Fibroblast of the aortic adventitia (primary cell): ENCODE measurements at places on chromosomes 3 and 15.

GRCh38 chr3:50322115-50322385, 495 bp downstream of the HYAL2 start:
- no peak for DNase-seq

- no peak for DNase-seq
Observed at GRCh38 chr3:65582012-65582717, 456.6 kb downstream of the MAGI1 start.

DNA sequence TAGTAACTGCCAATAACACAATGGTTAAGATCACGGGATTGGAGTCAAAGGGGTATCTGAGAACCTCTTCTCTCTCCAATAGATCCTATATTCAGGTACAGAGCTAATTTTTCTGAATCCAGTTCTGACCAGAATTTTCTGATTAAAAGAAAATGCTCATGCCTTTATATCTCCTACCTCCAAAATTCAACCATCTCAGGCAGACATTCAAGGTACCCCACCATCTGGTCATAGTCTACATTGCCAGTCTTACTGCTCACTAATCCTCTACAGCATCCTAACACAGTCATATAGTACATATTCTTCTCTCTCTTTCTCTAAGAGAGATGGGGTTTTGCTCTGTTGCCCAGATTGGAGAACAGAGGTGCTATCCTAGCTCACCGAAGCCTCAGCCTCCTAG, 59.1 kb downstream of the LSAMP start:
- no peak for DNase-seq

DNA sequence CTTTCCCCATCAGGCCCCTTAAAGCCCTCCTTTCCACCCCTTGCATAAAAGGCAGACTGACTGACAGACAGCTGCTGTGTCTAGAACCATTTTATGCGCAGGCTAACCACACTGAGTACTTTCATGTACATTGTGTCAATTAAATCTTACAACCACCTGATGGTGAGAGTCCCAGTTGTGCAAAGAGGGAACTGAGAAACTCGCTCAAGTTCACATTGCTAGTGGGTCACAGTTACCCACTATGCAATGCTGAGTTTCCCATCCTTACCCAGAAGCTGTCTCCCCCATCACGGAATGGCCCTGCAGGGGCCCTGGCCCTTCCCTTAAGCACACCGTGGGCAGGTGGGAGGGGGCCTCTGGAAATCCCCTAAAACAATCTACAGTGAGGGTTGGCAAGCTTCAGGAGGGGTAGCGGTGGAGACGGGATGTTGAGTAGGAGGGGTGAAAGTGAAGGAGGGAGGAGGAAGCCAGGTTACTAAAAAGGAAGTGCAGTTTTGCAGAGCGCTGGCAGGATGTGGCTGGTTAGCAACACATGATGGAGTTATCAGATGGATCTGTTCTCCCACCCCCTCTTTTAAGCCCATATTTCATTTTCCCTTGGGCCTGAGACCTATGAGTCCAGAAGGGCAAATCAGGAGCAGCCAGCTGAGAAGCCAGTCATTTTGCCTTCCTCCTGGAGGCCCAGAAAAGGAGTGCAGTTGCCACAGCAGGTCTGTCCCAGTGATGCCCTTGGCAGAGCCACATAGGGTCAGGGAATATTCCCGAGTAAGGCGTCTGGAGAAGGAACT, 30.0 kb downstream of the STARD5 start:
- DNase-seq, result no peak

GRCh38 chr15:78360958-78361718, 21.0 kb downstream of the CRABP1 start:
- no peak for DNase-seq

GRCh38 chr15:42356851-42357250, 2.5 kb upstream of the CAPN3 start:
- DNase-seq, result no peak

- DNase-seq, result no peak
Observed at GRCh38 chr3:193775421-193776077, 182.5 kb downstream of the OPA1 start.

DNA sequence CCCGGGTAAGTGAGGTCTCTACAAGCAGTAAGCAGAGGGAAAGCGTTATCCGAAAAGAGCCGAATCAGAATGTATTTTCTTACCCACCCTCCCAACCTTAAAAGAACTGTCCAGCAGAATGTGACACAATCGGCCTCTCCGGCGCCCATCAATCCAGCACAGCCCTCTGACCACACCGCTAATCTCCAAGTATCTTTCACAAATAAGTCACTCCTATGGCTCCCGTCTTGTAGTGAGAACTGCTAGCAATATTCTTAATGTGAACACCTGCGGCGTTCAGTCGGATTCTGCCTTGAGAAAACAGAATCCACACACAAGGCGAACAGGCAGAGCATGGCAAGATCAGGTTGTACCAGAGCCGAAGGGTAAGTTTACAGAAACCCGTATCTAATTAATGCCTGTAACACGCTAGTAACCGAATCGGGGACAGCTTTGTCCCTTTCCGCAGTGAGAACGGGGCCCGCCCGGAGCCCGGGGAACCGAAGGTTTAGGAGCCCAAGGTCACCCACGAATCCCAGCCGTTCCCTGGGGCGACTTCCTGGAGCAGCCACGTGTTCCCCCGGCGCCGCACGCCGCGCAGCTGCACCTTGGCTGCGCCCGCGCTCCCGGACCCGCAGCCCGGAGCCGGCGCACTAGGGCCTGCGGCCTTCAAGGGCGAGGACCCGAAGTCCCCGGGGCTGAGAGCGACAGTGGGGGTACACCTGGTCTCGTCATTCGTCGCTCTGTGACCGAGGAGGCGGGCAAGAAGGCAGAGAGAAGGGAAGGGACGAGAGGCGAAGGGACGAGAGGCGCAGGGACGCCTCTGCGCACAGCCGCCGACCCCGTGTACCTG, 672 bp downstream of the TFRC start:
- peak; percentile 35 for DNase-seq

- DNase-seq, result no peak
Observed at GRCh38 chr15:93158097-93158900, 69.3 kb upstream of the RGMA start.

DNA sequence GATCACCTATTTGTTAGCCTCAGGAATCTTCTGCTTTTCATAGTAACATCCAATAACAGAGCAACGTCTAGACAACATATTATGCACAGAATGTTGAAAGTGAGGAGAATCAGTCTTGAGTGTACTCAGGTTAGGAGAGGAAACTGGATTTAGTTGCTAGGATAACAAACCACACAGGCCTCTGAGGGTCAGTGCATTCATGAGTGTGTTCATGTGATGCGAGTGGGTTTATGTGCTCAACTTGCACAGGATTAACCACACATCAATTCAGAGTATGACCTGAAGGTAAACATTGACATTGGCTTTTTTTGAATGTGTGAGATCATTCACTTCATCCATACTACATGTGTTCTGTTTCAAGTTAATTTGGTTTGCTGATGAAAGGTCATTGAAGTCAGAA, 287.6 kb downstream of the DIPK2A start:
- no peak for DNase-seq

- DNase-seq, result no peak
Observed at GRCh38 chr3:68681766-68682165, 250.6 kb downstream of the TAFA4 start.

DNA sequence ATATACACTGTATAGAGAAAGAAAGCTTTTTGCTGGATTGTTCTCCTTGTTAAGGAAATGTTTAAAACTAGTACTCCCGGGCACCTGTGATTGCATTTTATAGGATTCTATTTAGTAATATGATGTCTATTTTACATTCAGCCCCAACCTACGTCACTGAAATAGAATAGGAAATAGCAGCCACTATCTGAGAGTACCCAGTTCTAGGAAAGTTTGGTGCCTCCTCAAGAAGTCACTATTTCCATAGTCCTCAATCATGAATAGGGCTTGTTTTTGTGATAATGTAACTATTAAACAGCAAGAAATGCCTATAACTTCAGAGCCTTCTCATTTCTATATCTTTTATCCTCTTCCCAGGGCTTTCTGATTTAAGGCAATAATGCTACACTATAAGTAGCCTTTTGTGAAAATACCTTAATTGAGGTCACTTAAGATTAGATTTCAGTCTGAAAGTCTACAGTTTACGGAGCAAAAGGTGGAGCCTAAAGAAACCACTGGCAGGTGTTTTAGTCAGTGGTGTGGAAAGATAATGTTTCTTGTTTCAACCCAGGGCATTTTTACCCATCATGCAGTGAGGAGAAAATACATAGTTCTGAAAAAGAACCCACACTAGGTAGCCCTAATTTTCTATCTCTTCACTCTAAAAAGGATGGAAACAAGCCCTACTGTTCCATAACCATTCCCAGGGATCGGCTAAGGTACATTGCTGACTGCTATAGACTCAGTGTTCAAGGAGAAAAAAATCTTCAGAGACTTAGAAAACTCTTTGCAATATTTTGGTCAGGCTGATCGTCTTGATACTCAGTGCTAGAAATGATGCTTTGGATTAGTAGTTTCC, 38.7 kb downstream of the TIGIT start:
- no peak for DNase-seq

DNA sequence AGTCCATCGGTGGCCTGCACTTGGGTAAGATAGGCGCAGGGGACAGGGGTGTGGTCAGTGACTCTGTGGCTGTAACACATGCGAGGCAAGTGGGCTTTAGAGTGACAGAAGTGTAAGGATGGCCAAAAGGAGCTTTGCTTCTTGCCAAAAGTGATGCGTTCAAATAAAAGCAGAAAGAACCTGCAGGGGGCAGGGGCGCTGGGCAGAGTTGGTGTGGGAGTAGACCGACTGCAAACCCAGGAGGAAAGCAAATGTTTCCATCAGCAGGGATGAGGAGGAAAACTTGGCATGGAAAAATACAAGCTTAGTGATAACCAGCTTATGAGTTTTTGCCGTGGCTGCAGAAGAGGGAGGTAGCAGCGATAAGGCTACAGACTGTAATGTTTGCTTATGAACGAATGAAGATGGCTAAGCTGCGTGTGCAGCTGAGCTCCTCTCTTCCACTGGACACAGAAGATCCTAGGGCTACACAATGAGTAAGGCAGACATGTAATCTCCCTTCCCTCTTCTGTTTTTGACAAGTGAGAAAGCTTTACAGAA, 149.4 kb downstream of the WNT5A start:
- no peak for DNase-seq

DNA sequence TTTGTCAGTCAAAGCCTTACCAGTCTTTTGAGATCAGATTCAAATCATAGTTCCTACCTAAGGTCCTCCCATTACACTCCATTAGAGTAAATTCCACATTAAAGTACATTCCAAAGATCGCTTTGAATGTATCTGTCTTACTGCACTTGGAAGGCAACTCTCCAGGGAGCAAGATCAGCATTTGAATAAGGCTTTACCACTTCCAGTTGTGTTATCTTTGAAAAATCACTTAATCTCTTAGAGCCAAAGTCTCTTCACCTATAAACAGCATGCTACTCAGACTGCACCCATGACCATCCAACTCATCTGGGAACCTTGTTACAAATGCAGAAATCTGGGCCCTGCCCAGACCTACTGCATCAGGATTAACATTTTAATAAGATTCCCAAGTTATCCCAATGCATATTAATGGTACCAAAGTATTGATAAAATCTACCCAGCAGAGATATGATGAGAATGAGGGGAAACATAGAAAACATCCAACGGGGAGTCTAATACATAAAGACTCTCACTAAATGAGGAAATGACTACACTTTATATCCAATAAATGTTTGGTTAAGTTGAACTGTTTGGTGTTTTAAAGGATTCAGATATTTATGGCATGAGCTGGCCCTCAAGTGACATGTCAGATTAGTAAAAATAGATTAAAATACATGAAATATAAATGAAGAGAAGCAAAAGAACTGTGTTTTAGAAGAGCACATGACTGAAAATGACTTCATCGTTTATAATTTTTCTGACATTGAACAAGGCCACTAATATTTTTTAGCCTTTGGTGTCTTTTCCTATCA, 75.9 kb downstream of the TNIK start:
- DNase-seq, result peak; percentile 54

GRCh38 chr3:138949445-138950005, 2.5 kb downstream of the FOXL2NB start:
- no peak for DNase-seq
